ENCODE measurements at places on chromosomes 6 and 20. TPM values are rescaled to one million over a fixed set of nuclear protein-coding genes. Genes with fewer than 3 reads are reported as not detected.

Gene THBS2
- total RNA-seq, result not detected

Gene XKR7
- not detected for total RNA-seq

Gene OR2B2
- not detected for total RNA-seq

Gene SLC35B2
- total RNA-seq, result 14.1 TPM

Gene MYO6
- 1.1 TPM for total RNA-seq

Gene FOXC1
- 0.05 TPM for total RNA-seq

Gene KATNA1
- 18.1 TPM for total RNA-seq

DNA sequence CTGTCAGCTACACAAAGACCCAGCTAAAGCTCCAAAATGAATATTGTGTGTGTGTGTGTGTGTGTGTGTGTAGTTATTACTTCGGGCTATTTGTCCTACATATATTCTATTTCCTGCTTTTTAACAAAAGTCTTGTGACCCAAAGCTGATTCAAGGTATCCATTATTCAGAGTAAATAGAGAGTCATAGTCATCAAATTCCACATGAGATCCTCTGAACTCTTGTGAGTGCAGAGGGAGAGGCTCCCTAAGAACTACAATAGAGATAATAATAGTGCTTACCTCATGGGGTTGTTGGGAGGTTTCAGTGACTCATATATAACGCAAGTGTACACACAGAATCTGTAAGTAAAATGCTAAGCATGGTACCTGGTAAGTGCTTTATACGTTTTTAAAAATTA lies 95.6 kb upstream of the SHLD1 start:
- DNase-seq, result no peak

DNA sequence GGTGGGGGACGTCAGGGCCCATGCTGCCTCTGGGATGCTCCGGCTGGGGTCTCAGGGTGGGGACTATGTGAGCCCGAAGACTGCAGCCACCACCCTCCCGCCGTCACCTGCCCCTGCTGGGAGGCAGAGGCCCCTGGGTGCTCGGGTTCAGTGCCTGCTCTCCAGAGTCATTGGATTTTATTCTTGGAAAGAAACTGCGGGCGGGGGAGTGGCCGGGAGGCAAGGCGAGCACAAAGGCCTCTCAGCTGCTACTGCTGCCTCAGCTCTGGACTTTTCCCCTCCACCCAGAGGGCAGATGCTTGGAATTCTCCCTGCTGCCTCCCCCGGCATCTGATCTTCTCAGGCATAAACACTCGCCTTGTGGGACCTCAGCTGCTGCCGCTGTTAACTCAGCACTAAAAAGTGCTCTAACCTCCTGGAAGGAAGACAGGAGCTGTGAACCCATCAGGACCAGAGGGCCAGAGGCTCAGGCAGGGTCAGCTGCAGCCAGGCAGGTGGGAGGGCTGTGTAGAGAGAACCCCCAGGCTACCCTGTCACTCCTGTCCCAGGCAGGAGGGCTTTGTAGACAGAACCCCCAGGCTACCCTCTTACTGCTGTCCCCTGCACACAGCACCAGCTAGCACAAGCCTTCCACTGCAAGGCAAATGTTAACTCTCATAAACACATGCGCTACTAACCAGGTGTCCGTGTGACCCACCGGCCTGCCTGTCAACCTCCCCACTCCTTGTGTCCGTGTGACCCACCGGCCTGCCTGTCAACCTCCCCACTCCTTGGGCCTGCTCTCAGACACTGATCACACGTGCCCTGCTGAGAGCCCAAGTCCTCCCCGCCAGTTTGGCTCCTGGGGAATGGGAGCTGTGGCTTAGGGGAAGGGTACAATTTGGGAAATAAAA lies 9.4 kb upstream of the FRMD1 start:
- no peak for DNase-seq

GRCh38 chr6:162258647-162259046 lies 468.9 kb downstream of the PRKN start:
- no peak for DNase-seq

DNA sequence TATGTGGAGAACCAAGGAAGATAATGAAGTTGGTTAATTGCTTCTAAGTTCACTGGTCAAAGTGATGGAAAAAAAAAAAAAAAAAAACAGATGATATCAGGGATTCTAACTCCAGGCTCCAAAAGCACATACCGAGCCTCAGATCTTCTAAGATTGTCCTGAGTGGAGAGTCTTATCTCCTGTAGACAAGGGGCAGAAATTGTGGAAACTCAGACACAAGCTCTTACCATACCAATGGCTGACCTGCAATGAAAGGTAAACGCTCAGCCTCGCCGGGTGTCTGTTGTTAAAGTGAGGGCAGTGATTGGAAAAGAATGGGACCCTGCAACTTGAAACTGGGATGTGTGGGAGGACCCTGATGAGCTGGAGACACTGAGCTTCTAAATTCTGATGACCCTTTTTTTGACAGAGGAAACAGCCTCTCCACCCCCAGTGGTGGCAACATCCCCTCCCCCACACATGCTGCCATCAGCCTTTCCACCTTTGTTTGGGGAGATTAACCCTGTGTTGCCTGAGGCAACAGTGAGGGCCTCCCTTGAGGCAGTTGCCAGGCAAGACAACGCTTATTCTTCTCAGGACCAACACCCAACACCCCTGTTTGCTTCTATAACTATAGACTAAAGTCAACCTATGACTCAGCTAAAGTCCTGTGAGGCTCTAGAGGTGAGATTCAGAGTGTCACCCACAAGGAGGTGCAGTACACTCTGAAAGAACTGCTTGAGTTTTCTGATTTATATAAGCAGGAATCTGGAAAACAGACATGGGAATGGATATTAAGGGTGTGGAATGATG lies 154.0 kb downstream of the THBS2 start:
- DNase-seq, result no peak

- no peak for DNase-seq
Measured at GRCh38 chr6:5469101-5469846, 208.0 kb downstream of the FARS2 start.

DNA sequence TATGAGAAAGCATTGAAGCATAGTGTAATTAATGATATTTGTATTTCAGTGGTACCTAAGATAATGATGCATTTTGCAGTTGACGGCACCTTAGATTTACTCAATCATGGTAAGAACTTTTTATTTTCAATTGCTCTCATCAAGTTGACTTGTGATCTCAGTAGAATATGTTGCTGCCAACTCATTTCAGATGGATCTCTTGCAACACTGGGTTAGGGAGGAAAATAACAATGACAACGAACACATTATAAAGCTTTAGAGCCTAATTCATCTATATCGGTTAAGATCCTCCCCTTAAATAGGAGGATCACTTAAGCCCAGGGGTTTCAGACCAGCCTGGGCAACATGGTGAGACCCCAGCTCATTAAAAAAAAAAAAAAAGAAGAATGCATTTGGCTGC lies 18.0 kb upstream of the TBC1D22B start:
- DNase-seq, result no peak

DNA sequence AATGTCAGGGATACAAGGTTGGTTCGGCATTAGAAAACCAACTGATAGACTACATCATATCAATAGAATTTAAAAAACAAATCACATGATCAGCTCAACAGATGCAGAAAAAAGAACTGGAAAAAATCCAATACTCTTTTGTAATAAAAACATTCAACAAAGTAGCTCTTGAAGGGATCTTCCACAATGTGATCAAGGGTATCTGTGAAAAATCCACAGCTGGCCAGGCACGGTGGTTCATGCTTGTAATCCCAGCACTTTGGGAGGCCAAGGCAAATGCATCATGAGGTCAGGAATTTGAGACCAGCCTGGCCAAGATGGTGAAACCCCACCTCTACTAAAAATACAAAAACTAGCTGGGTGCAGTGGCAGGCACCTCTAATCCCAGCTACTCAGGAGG lies 63.1 kb downstream of the ASCC3 start:
- no peak for DNase-seq

DNA sequence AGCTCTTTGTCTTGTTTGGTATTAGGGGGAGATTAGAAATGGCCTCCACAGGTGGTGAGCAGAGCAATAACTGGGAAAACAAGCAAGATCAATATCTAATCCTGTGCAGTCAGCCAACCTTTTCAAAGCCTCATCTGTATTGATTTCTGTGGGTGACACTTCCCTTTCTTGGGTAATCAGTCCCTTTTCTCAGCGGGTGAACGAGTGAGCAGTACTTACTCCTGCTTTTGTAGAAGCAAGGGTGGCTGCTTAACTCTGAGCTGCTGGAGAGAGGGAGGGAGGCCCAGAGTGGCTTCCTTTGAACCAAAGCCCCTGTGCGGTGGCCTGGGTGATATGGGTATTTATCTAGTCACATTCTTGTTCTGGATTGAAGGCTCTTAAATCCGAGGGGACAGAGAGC lies 254.8 kb upstream of the CHD6 start:
- DNase-seq, result no peak

DNA sequence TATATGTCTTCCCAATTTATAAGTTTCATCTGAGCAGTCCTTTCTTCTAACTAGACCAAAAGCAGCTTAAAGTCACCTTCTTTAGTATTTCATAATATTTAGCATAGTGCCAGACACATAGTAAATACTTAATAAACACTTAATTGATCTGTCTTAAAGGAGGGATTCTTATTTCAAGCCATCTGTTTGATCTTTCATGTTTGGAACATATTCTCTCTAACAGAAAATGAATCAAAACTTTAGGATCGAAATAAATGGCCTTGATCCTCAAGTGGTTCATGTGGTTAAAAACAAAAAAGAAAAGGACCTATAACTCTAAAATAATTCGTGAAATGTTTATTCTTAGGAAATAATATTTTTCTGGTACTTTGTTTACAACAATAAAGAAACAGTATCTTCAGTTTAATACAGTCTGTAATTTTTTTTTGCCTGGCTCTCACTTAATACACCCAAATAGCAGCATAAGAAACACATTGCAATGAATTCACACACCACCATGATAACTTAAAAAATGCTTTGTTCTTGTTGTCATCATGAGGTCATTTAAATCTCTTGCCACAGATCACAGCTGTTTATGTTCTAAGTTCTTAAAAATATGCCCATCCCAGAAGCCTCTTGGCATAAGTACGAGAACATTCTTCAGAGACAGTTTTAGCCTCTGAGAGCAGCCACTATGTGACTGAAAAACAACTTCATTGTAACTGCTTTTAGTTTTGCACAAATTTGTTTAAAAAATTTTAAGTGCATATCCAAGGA lies 48.1 kb downstream of the ESF1 start:
- DNase-seq, result no peak

- no peak for DNase-seq
Measured at GRCh38 chr6:7637533-7637932, 47.5 kb downstream of the SNRNP48 start.

DNA sequence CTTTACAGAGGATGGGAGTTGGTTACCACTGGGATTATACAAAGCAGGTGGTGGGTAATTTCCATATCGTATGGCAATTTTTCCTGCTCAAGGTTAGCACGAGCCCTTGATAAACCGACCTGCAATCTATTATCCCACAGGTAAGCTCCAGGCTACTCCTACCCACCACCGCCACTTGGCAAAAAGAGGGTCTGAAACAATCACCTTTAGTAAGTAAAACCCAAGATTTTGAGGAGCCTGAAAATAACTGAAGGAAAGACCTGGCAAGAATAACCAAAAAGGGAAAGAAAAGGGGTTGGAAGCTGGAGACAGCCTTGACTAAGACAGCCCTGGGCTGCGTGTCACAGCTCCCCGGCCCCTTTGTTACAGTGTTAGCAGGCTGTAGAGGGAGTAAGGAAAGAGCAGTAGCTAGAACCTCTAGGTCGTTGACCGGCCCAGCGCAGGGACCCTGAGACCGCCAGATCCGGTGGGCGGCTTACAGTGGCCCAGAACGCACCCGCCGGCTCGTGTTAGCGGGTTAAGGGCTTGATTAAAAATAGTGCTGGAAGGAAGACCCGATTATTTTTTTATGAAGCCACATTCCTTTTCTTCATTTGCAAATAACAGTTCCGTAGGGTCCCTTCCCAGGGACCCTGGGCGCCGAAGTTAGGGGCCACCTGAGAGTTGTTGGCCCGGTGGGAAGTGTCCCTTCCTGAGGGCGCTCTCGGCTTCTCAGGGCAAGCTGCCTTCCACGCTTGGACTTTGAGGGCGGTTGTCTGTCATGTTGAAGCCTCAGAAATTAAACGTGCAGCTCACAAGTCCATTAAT lies 30.5 kb downstream of the TFAP2B start:
- no peak for DNase-seq
